ENCODE measurements at places on chromosomes 5 and 9. TPM values are rescaled to one million over a fixed set of nuclear protein-coding genes. Genes with fewer than 3 reads are reported as not detected.

TOR2A gene
- total RNA-seq = 8.6 TPM

IRX2 gene
- total RNA-seq = 0.45 TPM

MELK gene
- 0.77 TPM for total RNA-seq

GABRA1 gene
- not detected for total RNA-seq

EIF4E1B gene
- total RNA-seq = not detected

PDE6A gene
- total RNA-seq = not detected

LMX1B gene
- total RNA-seq = 0.77 TPM

DAP gene
- 71.1 TPM for total RNA-seq

TXNDC8 gene
- not detected for total RNA-seq
